ENCODE measurements at places on chromosomes 6 and 20.

- no peak for DNase-seq
Observed at GRCh38 chr20:22597303-22597702, 12.9 kb upstream of the FOXA2 start.

- DNase-seq, result no peak
Observed at GRCh38 chr6:46393940-46394337, 97.3 kb downstream of the RCAN2 start.

DNA sequence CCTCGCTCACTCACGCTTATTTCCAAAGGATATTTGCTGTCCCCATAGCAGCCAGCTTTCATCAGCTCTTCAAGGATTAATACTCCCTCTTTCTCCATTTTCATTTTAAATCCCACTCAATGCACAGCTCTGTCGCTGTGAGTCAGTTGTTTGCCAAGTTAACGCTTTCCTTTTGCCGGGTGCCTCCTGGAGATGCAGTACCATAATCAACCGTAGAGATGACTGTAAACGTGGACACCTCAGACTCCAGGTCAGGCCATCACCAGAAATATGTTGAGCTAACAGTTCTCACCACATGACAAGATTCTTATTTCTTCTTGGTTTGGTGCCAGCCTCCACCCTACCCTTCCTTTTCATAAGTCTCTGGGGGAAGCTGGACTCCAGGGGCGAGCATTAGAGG, 66.6 kb upstream of the TAB2 start:
- DNase-seq, result no peak

- no peak for DNase-seq
Observed at GRCh38 chr20:19761326-19761725, 3.3 kb downstream of the RIN2 start.

DNA sequence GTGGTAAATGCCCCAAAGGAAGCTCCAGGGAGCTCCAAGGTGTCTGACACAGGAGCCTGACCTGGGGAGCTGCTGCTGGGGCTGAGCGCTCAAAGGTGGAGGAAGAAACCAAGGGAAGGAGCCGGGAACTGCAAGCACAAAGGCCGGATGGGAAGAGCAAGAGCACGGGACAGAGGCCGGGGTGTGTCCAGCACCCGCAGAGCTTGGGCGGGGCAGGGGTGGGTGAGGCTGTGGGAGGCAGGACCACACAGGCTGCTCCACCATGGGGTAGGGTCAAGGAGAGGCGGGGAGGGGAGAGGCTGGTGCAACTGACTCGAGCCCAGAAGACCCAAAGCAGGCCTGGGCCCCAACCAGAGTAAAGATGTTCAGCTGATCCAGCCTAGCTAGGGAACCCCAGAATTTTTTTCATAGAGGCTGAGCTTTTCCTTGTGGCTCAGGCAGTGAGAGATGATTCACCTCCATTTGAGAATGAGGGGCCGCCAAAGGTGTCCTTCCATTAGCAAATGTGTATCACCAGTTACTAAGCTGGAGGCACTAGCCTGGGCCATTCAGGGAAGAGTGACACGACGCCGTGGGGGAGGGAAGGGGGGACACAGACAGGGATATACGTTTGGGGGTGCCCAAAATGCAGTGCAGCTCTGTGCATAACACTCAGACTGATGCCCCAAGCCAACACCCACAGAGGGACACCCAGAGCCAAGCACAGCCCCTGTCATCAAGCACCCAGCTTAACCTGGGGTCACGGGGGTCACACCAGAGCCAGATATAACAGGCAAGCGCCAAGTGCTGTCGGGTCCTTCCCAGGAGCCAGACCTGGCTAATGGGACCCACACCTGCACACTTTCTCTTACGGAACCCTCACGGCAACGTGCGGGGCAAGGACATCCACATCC, 21.3 kb upstream of the TLDC2 start:
- no peak for DNase-seq
